ENCODE measurements at places on chromosomes 11 and 22.

DNA sequence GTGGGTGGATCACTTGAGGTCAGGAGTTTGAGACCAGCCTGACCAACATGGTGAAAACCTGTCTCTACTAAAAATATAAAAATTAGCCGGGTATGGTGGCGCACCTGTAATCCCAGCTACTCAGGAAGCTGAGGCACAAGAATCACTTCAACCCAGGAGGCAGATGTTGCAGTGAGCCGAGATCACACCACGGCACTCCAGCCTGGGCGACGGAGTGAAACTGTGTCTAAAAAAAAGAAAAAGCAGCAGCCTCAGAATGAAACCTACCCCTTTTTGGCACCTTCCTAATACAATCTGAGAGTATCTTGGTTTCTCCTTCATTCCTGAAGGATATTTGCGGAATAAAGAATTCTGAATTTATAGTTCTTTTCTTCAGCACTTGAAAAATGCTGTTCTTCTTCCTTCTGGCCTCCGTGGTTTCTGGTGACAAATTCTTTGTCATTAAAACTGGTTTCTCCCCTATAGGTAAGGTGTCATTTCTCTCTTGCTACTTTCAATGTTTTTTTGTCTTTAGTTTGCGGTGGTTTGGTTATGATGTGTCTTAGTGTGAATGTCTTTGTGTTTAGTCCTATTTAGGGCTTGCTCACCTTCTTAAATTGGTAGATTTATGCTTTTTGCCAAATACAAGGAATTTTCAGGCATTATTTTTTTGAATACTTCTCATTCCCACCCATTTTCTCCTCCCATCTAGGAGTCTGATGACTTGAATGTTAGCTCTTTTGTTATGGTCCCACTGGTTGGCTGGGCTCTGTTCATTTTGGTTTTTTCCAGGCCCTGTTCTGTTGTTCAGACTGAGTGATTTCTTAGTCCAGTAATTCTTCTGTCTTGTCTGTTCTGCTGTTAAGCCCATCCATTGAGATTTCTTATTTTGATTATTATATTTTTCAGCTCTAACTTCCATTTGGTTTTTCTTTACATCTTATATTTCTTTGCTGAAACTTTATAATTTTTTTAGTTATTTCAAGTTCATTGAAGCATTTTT, 15.4 kb downstream of the ASRGL1 start:
- no peak for DNase-seq

DNA sequence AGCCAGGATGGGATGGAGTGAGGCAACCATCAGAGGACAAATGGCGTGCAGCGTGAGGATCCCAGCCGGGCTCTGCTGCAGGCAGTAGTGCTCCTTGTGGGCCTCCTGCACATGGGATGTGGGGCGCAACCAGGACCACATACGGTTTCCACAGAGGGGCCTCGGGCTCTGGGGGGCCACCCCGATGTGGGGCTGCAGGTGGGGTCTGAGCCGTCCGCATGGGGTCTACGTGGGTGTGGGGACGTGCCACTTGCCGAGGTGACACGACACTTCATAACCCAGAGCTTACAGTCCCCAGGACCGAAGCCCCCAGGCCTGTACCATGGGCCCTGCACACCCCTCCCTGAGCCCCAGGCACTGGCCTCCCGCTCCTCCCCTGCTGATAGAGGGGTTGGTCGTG, 10.8 kb downstream of the TTLL8 start:
- no peak for DNase-seq

DNA sequence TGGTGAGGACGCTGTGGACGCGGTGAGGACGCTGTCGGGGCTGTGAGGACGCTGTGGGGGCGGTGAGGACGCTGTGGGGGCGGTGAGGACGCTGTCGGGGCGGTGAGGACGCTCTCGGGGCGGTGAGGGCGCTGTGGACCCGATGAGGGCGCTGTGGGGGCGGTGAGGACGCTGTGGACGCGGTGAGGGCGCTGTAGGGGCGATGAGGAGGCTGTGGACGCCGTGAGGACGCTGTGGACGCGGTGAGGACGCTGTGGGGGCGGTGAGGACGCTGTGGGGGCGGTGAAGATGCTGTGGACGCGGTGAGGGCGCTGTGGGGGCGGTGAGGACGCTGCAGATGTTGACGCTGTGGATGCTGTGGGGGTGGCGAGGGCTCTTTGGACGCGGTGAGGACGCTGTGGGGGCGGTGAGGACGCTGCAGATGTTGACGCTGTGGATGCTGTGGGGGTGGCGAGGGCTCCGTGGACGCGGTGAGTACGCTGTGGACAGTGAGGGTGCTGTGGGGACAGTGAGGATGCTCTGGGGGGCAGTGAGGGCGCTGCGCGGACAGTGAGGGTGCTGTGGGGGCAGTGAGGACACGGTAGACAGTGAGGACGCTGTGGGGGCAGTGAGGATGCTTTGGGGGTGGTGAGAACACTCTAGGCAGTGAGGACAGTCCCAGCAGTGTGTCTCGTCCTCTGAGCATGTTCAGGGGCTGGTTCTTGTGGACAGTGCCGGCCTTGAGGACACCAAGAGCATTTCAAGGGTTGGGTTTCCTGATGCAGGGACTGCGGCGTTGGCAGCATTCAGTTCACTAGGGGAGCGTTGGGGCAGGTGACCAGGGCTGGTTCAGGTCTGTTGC, 4.2 kb downstream of the GP1BB start:
- DNase-seq: no peak

- no peak for DNase-seq
Measured at GRCh38 chr11:130308886-130309285, 5.8 kb downstream of the ZBTB44 start.

GRCh38 chr22:20990184-20991180, 8.4 kb downstream of the LZTR1 start:
- DNase-seq: no peak

DNA sequence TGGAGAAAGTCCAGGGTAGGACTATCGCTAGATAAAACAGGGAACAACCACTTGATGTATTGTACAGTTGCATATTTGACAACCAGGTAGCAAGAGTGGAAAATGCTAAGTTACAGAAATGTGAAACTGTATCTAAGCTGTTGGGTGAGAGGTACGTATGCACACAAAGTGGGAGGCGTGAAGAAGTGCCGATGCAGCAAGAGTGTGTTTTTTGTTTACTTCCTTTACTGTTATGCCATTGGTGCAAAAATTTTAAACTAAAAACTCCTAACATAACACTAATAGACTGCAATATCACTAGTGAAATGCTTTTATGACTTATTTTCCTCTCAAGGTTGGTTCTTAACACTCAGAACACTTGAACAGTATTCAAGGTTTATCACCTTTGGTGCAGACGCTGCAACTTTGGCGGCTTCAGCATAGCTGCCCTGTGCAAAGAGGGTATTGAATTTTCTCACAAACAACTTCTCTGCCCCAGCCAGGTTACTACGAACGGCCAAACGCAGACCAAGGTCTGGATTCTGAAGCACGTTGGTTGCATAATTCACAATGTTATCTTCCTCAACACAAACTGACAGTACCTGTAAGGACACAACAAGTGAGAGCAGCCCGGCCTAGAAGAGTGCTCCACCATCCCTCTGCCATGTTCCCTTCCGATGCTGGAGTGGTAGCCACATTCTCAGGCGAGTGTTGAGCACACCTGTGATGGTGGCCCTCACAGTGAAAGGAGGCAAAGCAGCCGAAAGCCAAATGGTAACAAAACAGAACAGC, 55.8 kb upstream of the SLC25A1 start:
- no peak for DNase-seq

DNA sequence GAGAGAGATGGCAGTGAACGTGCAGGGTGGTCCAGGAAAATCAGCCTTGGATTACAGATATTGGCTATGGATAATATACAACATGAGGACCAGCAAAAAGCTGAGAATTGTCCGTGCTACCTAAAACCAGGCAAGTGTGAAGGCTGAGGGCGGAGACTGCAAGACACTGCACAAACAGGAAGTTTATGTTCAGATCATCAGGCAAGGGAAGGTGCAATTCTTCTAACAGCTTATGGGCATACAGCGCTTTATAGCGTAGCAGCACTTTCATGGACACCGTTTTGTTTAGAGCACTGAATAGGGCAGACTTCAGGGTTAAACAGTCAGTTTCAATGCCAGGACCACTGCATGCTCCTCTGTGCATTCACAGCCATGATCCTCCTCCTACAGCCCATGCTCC, 93.1 kb upstream of the TMEM45B start:
- DNase-seq: no peak

DNA sequence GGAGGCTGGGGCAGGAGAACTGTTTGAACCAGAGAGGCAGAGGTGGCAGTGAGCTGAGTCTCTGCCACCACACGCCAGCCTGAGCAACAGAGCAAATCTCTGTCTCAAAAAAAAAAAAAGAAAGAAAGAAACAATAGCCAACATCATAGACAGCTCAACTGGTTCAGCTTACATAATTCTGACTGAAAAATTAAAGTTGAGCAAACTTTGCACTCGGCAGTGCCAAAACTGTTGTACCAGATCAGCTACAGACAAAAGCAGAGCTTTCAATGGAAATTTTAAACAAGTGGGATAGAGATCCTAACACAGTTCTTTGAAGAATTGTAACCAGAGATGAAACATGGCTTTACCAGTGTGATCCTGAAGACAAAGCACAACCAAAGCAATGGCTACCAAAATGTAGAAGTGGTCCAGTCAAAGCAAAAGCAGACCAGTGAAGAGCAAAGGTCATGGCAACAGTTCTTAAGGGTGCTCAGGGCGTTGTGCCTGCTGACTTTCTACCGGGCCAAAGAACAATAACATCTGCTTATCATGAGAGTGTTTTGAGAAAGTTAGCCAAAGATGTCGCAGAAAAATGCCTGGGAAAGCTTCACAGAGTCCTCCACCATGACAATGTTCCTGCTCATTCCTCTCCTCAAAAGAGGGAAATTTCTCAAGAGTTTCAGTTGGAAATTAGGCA, 59.3 kb downstream of the TTC28 start:
- no peak for DNase-seq

GRCh38 chr22:46592390-46592872, 27.8 kb upstream of the GRAMD4 start:
- no peak for DNase-seq

- DNase-seq: no peak
Measured at GRCh38 chr11:17164361-17165246, 43.2 kb downstream of the PIK3C2A start.
